ENCODE measurements at places on chromosomes 13 and 19. TPM values are rescaled to one million over a fixed set of nuclear protein-coding genes. Genes with fewer than 3 reads are reported as not detected.

Gene LILRB1
- total RNA-seq: 5.1 TPM

Gene KLK11
- total RNA-seq: 13.8 TPM

Gene KLK5
- total RNA-seq: not detected

- peaks cover 8% of the 10 kb centered on the region for H3K36me3 ChIP-seq
- DNase-seq: no peak
- H3K4me3 ChIP-seq: no peak overlapping the region
- no peaks in the 10 kb centered on the region for H3K27me3 ChIP-seq
- peaks cover 18% of the 10 kb centered on the region for H3K4me1 ChIP-seq
- H3K27ac ChIP-seq: no peak overlapping the region
Observed at GRCh38 chr19:7916955-7917266, 2.3 kb downstream of the TGFBR3L start.

DNA sequence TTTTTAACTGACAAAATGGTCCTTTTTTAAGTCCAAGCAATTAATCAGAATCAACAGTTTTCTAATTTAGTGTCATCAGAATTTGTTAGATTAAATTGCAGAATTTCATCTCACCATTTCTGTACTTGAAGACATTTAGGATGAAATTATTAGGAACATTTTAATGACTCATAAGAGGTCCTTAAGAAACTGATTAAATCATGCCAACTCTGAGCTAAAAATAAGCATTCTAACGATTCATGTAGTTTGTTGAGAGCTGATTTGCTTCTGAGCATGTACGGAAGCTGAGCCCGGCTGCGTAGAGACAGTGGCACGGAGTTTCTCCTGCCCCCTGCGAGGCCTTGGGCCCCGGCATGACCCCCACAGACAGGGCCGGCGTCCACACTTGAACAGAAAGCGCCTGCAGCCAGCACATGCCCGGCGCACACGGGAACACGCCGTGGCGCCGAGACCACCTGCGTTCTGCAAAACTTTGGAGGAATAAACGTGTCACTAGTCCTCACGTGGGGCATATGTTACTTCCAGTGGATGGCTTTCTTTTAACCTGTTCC is 89.7 kb upstream of the MCF2L start:
- no peaks in the 10 kb centered on the region for H3K4me1 ChIP-seq
- no peak overlapping the region for H3K27ac ChIP-seq
- no peak overlapping the region for H3K4me3 ChIP-seq
- H3K36me3 ChIP-seq: peaks cover 7% of the 10 kb centered on the region
- DNase-seq: peak; percentile 53
- H3K27me3 ChIP-seq: no peaks in the 10 kb centered on the region

DNA sequence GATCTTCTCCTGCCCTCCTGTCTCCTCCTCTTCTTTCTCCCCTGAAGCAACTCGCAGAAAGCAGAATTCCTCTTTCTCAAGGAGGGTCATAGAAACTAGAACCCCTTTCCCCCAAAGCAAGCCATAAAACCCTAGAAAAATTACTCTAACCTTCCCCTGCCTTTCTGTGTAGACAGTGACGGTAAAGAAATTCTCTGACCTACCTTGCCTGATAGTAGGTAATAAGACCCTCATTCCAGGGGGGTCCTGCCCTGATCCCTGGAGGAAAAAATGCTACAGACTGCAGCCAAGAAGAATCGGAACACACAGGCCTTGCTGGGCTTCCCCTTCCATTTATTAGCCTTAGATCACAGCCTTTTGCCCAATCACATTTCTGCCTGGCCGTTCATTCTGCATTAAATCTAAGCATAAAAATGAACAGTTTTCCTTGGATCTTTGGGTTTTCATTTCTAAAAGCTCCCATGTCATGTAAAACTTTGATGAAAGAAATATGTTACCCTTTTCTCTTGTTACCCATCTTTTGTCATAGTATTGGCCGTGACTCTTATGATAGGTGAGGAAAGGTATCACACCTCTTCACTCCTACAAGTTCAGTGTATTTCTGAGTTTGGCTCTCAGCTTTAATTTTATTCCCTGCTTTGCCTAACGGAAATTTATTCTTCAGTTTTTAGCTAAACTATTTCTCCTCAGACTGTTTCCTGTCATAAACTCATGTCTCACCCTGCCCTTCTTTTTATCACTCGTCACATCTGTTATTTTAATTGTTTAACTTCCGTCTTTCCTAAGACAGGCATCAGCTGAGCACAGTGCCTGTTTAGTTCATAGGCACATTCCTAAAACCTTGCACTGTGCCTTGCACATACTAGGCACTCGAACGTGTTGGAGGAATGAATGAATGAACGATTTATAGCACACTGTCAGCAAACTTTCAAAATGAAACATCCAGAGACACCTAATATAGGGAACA is 20.4 kb upstream of the CPB2 start:
- no peaks in the 10 kb centered on the region for H3K27me3 ChIP-seq
- H3K4me1 ChIP-seq: peaks cover 12% of the 10 kb centered on the region
- H3K27ac ChIP-seq: no peak overlapping the region
- H3K4me3 ChIP-seq: no peak overlapping the region

GRCh38 chr19:2476451-2477140 is 669 bp downstream of the GADD45B start:
- DNase-seq: peak; percentile 50
- H3K36me3 ChIP-seq: no peaks in the 10 kb centered on the region
- peak overlapping the region; percentile 96 for H3K4me3 ChIP-seq
- H3K4me1 ChIP-seq: peaks cover 3% of the 10 kb centered on the region
- H3K27me3 ChIP-seq: no peaks in the 10 kb centered on the region

- peaks cover 13% of the 10 kb centered on the region for H3K27me3 ChIP-seq
- no peaks in the 10 kb centered on the region for H3K36me3 ChIP-seq
- no peaks in the 10 kb centered on the region for H3K4me1 ChIP-seq
- no peak overlapping the region for H3K27ac ChIP-seq
Observed at GRCh38 chr19:58350001-58350861, 3.1 kb downstream of the A1BG start.
